ENCODE measurements at places on chromosomes 6 and 20.

DNA sequence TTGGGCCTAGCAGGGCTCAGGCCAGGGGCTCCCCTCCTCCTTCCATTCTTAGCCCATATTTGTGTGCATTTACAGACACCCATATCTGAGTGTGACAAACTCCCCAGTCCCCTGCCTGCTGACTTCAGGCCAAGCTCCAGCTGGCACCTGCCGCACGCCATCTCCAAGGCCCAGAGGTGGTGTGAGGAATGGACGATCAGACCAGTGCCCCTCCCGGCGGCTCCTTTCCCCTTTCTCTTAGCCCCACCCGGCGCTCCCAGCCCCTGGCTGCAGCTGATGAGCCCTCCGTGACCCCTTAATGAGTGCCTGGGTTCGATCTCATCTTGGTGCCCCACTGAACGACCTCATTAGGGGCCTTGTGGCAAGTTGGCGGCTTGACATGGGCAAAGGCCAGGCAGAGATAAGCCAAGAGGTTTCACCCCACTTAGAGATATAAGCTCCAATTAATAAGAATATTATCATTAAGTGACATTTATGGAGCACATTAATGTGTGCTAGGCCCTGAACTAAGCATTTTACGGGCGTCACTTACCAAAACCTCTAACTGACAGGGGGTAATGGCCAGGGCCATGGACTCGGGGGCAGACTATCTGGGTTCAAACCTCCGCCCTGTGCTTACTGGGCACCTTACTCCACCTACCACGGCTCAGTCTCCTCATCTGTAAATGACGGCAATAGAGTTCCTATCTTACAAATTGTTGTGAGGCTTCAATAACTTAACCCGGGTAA lies 17.5 kb downstream of the ADA start:
- H3K27ac ChIP-seq = no peak overlapping the region
- 0 out of 2 replicates have a peak, but pooled peaks cover 2% of the 10 kb centered on the region for H3K36me3 ChIP-seq
- no peaks in the 10 kb centered on the region for H3K27me3 ChIP-seq
- no peak overlapping the region for H3K4me3 ChIP-seq
- H3K4me1 ChIP-seq = no peaks in the 10 kb centered on the region

GRCh38 chr20:52747845-52748284 lies 224.3 kb upstream of the TSHZ2 start:
- DNase-seq = no peak
- no peaks in the 10 kb centered on the region for H3K27me3 ChIP-seq
- no peak overlapping the region for H3K27ac ChIP-seq
- no peak overlapping the region for H3K4me3 ChIP-seq
- H3K4me1 ChIP-seq = no peaks in the 10 kb centered on the region

DNA sequence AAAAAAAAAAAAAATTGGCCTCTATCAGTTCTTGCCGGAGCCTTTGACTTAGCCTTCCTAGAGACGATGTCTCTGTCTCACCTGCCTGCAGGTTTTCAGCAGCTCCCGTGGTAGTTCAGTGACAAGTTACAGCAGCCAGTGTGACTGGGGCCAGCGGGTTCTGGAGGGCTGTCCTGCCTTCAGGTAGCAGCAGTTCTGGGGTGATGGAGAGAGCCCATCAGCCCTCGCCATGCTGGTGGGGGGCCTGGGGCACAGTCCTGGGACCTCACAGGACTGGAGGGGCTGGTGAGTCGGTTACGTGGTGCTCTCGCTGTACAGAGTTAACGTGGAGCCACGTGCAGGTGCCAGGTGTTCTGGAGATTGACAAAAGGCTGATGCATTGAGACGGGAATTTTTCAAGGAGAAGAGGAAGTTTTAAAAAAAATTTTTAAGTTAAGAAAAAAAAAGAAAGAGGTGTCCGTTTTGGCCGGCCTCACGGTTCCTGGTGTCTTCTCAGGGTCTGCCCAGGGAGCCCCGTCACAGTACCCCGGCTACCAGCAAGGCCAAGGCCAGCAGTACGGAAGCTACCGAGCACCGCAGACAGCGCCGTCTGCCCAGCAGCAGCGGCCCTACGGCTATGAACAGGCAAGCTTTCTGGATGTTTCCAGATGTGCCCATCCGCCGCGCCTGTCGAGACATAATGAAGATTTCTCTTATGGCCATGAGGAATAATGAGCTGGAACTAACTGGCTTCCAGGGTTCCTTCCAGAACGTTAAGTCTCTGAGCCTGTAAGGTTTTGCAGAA lies 8.6 kb upstream of the MTG2 start:
- no peak for DNase-seq
- H3K27me3 ChIP-seq = no peaks in the 10 kb centered on the region
- no peaks in the 10 kb centered on the region for H3K4me1 ChIP-seq
- peaks cover 32% of the 10 kb centered on the region for H3K36me3 ChIP-seq
- H3K27ac ChIP-seq = no peak overlapping the region

GRCh38 chr6:38264605-38265004 lies 375.1 kb downstream of the BTBD9 start:
- no peaks in the 10 kb centered on the region for H3K27me3 ChIP-seq
- H3K36me3 ChIP-seq = no peaks in the 10 kb centered on the region
- peaks cover 23% of the 10 kb centered on the region for H3K4me1 ChIP-seq
- DNase-seq = peak; percentile 54

DNA sequence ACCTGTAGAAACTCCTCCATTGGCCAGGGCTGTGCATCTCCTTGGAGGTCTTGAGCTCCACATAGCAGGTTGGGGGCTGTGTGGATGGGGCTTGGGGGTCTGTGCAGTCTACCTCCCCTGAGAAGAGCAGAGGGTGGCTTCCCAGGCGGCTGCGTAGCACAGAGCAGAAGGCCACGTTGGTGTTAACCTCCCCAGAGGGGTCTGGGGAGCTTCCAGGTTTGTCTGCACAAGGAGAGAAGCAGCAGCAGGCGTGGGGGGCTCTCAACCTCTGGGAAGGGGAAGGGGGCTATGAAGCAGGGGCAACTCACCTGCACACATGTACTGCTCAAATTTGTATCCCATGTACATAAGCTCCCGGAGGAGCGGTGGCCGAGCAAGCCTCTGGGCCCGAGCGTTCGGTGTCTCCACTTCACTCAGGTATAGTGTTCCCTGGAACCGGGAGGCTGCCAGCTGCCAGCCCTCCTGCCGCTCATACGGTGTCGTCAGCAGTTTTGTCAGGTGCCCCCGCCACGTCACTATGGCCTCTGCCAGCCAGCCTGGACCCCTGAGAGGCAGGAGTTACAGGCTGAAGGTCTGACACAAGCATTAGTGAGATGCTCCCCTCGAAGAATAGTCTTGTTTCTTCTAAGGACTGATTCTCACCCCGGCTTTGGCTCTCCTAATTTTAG lies 1.2 kb downstream of the DXO start:
- peaks cover 43% of the 10 kb centered on the region for H3K36me3 ChIP-seq
- peak overlapping the region; percentile 60 for H3K4me3 ChIP-seq
- peak overlapping the region; percentile 93 for H3K27ac ChIP-seq
- peaks cover 11% of the 10 kb centered on the region for H3K4me1 ChIP-seq

DNA sequence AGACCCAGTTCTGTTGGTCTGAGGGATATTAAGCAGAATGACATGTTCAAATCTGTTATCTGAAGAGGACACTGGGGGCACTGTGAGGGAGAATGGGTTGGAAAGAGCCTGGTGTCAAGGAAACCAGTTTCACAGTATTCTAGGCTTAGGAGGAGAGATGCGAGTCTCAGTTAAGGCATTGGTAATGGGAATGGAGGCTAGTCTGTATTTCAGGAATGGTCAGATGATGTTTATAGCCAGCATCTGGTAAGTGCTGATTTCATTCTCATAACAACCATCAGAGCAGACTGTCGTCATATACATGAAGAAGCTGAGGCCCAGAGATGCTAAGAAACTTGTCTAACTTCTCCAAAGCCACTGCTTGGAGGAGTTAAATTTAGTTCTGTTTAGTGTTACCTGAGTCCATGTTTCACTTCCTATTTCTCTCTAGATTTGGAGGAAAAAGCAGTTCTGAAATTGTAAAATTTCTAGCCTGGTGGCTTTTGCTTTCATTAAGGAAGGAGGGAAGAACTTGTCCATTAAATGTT lies 242.0 kb downstream of the ARID1B start:
- H3K27ac ChIP-seq = peak overlapping the region; percentile 19
- no peak overlapping the region for H3K4me3 ChIP-seq
- H3K36me3 ChIP-seq = no peaks in the 10 kb centered on the region
- peak; percentile 55 for DNase-seq

GRCh38 chr6:74070091-74070490 lies 374.1 kb downstream of the CD109 start:
- H3K27ac ChIP-seq = no peak overlapping the region
- DNase-seq = peak; percentile 13
- H3K4me3 ChIP-seq = no peak overlapping the region
- H3K27me3 ChIP-seq = no peaks in the 10 kb centered on the region

DNA sequence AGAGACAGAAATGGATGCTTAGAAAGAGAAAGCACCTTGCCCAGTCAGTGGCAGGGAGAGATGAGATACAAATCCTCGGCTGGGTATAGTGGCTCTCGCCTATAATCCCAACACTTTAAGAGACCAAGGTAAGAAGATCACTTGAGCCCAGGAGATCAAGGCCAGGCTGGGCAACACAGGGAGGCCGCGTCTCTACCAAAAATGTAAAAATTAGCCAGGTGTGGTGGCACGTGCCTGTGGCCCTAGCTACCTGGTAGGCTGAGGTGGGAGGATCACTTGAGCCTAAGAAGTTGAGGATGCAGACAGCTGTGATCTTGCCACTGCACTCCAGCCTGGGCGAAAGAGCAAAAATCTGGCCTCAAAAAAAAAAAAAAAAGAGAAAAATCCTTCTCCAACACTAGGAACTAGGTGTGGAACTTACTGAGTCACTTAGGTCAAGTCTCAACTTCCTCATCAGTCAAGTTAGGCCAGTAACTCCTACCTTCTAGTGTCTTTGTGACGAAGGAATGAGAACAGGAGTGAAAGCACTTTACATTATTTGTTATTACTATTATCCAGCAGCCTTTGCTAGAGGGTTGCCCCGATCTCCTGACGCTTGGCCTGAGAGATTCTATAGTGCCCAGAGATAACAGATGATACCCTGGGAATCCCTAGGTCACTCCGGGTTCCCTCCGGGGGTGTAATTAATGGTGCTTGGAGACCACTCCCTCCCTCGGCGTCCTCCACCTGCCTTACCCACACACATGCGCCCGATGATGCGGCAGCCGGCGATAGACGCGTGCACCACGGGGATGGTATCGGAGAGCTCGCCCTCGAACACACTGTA lies 918 bp downstream of the EIF6 start:
- H3K36me3 ChIP-seq = peaks cover 23% of the 10 kb centered on the region
- DNase-seq = no peak
- peaks cover 5% of the 10 kb centered on the region for H3K4me1 ChIP-seq
- no peaks in the 10 kb centered on the region for H3K27me3 ChIP-seq
- peak overlapping the region; percentile 91 for H3K27ac ChIP-seq
- peak overlapping the region; percentile 82 for H3K4me3 ChIP-seq

- 0 out of 2 replicates have a peak, but pooled peaks cover 1% of the 10 kb centered on the region for H3K27me3 ChIP-seq
- no peaks in the 10 kb centered on the region for H3K4me1 ChIP-seq
- no peak for DNase-seq
- H3K27ac ChIP-seq = no peak overlapping the region
- H3K4me3 ChIP-seq = no peak overlapping the region
Measured at GRCh38 chr6:70377372-70377771, 35.9 kb upstream of the FAM135A start.

GRCh38 chr6:131136021-131136786 lies 937 bp downstream of the AKAP7 start:
- no peaks in the 10 kb centered on the region for H3K36me3 ChIP-seq
- no peaks in the 10 kb centered on the region for H3K27me3 ChIP-seq
- peak overlapping the region; percentile 75 for H3K27ac ChIP-seq
- H3K4me1 ChIP-seq = peaks cover 2% of the 10 kb centered on the region
- peak; percentile 40 for DNase-seq

DNA sequence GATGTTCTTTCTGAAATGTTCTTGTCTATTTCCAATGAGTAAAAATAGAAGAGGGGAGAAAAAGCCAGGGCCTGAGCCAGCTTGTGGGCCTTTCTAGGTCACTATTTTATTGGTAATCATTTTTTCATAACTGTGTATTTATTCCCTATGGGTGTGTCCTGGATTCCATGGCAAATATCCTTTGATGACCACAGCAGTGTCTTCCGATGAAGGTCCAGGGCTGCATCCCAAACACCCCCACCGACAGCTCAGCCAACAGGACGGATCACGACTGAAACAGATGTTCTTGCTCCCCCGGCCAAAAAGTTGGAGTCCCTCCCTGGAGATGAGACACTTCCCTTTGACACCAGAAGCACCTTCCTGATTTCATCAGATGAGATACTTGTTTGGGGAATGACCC lies 105.4 kb upstream of the PLEKHG1 start:
- no peaks in the 10 kb centered on the region for H3K4me1 ChIP-seq
- H3K4me3 ChIP-seq = no peak overlapping the region
- H3K27me3 ChIP-seq = no peaks in the 10 kb centered on the region

DNA sequence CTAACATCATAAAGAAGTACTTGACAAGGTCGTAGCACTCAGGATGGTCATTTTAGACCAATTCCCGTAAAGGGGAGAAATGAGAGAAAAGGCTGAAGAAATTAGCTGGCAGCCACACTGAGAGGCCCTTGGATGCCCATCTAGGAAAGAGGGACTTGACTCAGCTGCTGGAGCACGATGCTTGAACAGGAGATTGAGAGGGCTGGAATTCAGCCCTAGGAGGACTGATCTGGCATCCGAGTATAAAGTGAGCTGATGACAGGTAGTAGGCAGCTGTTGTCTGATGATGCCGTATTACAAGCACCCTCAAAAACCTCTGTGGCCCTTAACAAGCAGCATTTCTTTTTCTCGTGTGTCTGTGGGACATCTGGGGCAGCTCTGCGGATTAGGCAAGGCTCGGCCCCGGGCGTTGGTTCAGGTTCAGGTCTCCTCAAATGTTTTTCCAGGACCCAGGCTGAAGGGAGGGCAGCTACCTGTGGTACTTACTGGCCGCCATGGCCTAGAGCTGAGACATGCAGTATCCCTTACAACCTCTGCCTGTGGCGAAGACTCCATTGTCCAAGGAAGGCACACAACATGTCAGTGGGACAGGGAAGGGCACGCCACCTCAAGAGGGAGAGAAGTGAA lies 219.6 kb upstream of the SNX9 start:
- no peaks in the 10 kb centered on the region for H3K27me3 ChIP-seq
- DNase-seq = no peak
- no peaks in the 10 kb centered on the region for H3K4me1 ChIP-seq
- H3K4me3 ChIP-seq = no peak overlapping the region
- H3K27ac ChIP-seq = no peak overlapping the region

DNA sequence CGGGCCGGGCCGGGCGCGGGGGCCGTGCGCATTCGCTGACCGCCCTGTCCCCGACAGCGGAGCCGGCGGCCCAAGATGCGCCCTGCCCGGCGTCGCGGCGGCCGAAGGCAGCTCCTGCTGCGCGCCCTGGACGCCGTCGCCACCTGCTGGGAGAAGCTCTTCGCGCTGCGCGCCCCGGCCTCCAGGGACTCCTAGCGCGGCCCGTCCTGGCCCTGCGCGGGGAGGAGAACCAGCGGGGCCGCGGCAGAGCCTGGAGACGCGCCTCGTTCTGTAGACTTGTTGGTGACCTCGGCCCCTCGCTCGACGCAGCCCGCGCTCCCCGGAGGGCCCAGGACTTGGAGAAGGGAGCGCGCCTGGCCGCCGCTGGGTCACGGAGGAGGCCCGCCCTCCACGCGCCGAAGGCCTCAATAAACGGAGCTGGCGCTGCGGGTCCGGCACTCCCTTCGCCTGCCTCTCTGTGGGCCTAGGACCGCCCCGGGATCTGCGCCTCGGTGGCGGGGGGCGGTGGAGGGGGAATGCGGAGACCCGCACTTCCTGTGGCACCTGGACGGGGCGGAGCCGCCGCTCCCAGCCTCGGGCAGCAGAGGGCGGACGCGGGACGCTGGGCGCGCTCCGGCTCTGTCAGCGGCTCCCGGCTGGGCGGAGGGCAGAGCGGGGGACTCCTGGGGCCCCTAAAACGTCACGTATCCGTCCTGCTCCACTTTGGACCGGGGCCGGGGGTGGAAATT lies 2.7 kb downstream of the C20orf204 start:
- peaks cover 5% of the 10 kb centered on the region for H3K4me1 ChIP-seq
- no peak overlapping the region for H3K27ac ChIP-seq
- peaks cover 4% of the 10 kb centered on the region for H3K36me3 ChIP-seq
- peaks cover 46% of the 10 kb centered on the region for H3K27me3 ChIP-seq

Data from IMR-90 (cell line).